ENCODE measurements at places on chromosomes 7 and 10.

DNA sequence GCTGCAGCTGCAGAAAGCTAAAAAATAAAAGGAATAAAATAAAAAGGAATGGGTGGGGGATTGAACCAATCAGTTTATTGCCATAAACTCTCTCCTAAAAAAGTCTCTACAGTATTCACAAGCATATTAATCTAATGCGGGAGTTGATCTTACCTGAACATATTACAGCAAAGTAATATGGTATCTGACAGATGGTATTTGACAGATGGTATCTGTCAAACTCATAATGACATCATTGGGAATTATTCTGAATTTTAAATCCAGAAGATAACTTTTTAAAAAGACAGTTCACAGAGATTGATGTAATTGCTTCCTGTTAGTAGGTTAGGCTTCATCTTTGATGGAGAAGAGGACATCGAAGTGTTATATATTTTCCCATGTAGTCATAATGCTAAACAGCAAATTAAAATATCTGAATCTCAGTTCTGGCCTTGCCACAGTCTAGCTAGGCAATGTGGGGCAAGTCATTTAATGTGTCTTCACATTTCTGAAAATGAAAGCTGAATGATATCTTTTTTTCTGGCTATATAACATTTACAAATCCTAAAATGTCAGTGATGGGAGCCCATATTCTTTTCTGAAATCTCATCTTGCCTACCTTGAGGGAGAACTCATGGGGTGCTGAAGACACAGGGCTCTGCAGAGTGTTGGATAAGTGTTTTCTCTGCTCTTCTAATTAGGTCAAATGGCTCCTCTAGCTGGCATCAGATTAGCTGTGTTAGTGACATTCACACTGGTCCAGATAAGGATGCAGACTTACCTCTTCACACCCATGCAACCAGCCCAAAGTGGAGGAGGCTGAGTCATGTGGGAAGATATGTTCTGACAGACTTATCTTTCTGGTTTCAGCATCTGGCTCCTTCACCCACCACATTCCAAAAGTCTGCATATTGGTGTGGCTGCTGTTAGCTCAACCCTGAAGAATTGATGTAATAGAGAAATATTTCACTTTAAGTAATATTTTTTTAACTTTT, 2.1 kb upstream of the LIPM start:
- DNase-seq: peak; percentile 42

- no peak for DNase-seq
Observed at GRCh38 chr7:41892356-41893100, 189.6 kb upstream of the INHBA start.

DNA sequence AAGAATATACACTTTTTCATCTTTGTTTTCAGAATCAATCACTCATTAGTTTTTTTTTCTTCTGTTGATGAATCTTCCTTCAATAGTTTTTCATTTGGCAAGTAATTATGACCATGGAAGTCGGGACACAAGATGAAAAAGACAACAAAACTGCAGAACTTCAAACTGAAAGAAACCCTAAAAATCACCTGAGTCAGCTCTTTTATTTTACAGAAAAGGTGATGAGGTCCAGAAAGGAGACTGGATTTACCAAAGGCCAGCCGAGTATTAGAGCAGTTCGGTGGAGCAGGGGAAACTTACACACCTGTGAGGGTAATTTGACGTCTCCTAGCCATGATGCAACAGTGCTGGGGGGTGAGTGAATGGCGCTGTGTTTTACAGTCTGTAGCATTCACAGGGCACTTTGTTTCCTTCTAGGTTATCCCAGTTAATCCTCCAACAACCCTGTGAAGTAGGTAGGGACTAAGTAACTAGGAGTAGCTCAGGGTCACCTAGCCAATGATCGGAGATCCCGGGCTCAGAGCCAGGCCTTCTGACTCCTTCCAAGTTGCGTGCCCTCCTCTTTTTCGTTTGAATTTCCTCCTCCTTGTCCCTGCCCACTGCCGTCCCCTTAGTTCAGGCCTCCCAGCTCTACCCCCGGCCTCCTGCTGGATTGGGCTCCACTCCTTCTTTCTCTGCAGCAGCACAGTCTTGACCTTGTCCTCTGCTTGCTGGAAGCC, 14.0 kb downstream of the RBM20 start:
- no peak for DNase-seq

- DNase-seq: no peak
Observed at GRCh38 chr10:92381543-92381954, 90.6 kb downstream of the MARCHF5 start.

DNA sequence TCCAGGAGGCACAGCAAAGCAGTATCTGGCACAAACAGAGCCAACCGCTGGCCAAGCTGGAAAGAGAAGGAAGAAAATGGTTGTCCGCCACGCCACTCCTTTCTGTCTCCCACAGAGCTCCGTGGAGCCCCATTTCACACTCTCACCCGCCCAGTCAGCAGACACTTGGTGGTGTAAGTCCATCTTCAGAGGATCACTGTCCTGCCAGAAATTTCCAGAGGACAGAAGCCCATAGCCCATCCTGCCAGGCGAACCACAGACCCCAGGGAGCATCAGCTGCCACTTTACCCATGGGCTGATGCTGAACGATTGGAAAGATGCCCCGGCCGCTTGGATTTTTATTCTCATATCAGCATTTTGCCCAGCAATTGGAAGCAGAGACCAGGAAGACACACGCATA, 144.7 kb upstream of the LYZL2 start:
- DNase-seq: no peak
